Lower lobe of right lung (tissue), 2 donors: ENCODE measurements at places on chromosomes 16 and 17.

DNA sequence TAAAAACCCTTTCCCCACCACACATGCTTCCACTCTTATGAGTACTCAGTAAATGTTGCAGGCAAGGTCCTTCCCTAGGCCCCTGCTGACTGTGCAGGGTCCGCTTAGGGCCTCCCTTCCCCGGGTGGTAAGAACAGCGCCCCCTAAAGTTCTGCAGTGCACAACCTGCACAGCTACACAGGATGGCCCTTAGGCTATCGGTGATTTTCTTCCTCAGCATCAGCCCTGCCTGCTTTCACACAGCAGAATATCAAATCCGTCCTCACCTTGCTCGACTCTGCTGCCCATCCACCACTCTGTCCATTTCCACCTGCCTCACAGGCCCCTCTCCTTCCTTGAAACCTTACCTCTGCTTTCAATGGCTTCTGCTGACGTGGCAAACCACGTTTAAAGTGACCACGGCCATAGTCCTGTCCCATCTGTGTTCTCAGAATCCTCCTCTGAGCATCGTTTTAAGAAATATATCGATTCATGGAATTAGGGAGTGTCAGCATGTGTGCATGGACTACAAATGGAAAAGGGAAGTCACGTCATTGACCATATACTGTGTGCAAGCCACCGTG, 51.4 kb upstream of the TMEM132E start:
- DNase-seq: no peak

GRCh38 chr17:19305761-19306159, 56.8 kb downstream of the B9D1 start:
- DNase-seq: no peak

DNA sequence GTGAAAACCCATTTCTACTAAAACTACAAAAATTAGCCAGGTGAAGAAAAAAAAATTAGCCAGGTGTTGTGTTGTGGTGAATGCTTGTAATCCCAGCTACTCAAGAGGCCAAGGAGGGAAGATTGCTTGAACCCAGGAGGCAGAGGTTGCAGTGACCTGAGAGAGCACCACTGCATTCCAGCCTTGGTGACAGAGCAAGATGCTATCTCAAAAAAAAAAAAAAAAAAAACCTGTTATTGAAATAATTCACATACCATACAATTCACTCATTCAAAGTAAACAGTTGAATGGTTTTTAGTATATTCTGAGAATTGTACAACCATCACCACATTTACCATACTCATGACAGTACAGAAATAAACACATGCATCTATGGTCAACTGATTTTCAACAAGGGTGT, 31.0 kb downstream of the ZNRF1 start:
- DNase-seq: no peak

GRCh38 chr17:34434052-34434451, 71.0 kb upstream of the CCL1 start:
- DNase-seq: no peak

GRCh38 chr17:28131599-28131998, 89.1 kb downstream of the NLK start:
- DNase-seq: no peak

DNA sequence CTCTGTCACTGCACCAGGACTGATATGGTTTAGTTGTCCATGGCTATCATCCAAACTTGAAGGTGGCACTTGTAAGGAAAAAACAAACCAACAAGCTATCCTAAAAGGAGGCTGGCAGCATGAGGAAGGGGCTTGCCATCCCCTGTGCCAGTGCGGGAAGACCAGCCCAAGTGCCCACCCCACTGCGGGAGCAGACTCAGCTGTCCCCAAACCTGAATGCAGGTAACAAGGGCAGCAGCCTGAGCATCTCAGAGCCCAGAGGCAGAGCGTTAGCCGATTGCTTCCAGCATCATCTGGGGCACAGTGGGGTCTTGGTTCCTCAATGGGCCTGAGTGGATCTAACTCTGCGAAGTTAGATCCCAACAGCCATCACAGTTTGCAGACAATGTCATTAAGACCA, 29.2 kb upstream of the C16orf78 start:
- DNase-seq: no peak

DNA sequence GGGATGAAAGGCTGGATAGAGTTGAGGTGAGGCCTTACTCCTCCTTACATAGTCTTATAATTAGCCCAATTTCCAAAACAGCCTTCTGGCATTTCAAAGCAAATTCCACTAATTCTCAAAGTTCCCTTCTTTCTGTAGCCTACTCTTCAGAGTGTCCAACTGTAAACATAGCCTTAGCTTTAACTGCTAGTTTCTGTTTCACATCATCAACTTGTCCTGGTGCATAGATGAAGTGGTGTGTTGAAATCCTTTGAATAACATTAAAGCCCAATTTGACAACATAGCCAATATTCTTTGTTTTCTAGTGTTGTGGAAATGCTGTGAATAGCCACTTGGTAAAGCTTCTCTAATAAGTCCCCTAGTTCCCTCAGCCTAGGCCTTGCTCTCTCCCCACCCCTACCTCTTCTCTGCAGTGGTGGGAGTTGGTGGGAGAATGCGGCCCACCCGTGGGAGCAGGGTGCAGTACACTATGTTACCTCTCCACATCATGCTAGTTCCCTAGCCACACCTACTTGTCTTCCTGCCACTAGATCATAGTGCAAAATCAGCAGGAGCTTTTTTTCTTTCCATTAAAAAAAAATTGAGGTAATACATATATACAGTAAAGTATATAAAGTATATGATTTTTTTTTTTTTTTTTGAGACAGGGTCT, 127.0 kb upstream of the HAS3 start:
- no peak for DNase-seq

GRCh38 chr16:54630284-54630967, 300.2 kb upstream of the IRX5 start:
- no peak for DNase-seq

- DNase-seq: peak; percentile 77
These were observed 10.2 kb downstream of the TBKBP1 start for GRCh38 chr17:47704116-47704515.

GRCh38 chr17:80504686-80505413, 28.4 kb upstream of the NPTX1 start:
- no peak for DNase-seq

GRCh38 chr16:58699151-58699550, 14.6 kb upstream of the SLC38A7 start:
- no peak for DNase-seq

GRCh38 chr17:21535686-21536375, 156.5 kb upstream of the KCNJ18 start:
- DNase-seq: no peak

- DNase-seq: no peak
These were observed 284.3 kb upstream of the CDH11 start for GRCh38 chr16:65406116-65406515.

DNA sequence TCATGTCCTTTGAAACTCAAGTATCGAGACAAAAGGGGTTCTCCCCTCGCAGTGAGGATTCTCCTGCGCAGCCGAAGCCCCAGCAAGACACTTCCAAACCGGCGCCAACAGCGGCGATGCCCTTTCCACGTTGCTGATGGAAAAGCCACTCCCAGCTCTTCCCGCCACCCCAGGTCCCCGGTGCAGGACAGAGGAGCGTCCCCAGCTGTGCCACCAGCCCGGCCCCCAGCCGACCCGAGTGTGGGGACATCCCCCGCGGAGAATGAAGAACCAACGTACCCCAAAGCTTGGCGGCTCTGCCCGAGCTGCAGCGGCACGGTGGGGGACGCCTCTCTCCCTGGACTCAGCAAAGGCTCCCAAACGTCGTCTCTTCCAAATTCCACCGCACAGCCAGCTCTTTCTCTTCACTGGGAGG, 573 bp downstream of the CHST6 start:
- DNase-seq: no peak

DNA sequence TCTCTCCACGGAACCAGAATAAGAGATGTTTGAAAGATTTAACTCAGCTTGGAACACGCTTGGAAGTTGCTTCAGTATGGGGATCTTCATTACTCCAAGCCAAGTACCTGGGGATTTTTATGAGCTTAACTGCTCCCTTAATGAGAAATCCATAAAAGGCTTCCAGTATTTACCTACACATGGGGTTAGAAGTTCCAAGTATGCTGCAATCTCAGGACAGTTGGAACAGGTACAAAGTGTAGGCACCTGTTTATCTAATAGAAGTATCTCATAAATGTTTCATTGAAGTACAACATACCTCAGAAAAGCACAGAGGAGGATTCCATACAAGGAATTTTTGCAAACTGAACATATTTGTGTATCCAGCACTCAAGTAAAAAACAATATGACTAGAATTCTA, 161.6 kb upstream of the PIRT start:
- no peak for DNase-seq

GRCh38 chr16:23803591-23804123, 32.1 kb upstream of the PRKCB start:
- DNase-seq: peak; percentile 70

DNA sequence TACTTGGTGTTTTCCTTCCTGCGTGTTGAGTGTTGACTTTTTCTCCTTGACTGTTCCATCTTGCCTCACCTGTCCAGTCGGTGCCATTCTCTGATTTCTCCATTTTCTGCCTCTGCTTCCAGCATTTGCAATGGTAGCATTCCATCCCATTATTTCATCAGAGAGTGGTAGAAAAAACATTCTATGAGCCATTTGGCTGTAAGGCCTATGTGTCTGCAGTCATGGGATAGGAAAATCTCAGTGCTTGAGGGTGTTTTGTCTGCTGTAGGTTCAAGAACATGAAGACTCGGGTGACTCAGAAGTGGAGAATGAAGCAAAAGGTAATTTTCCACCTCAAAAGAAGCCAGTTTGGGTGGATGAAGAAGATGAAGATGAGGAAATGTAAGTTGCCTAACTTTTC, 2.7 kb downstream of the UTP18 start:
- no peak for DNase-seq

GRCh38 chr16:1300664-1301476, 8.6 kb upstream of the UBE2I start:
- peak; percentile 84 for DNase-seq

DNA sequence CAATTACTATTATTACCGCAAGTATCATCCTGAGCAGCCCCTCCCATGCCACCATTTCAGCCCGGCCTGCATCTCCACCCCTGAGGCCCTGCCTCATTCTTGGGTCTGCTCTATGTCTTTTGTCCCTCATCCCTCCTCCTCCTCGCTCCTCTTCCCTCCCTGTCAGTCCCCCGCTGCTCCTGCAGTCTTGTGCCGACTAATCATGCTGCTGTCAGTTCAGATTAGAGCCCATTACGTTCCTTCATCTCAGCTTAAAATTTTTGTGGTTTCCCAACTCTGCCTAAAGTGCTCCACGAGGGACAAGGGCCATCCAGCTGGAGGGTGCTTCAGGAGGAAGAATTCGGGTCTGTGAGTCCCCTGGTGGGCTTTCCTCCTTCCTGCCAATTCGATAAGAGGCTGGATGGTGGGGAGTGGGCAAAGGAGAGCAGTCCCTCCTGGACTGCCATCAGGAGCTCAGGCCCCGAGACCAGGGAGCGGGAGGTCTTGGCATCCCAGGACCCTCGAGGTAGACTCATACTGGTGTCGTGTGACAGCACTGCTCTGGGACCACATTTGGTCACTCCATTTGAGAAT, 32.9 kb upstream of the GOSR2 start:
- DNase-seq: no peak

DNA sequence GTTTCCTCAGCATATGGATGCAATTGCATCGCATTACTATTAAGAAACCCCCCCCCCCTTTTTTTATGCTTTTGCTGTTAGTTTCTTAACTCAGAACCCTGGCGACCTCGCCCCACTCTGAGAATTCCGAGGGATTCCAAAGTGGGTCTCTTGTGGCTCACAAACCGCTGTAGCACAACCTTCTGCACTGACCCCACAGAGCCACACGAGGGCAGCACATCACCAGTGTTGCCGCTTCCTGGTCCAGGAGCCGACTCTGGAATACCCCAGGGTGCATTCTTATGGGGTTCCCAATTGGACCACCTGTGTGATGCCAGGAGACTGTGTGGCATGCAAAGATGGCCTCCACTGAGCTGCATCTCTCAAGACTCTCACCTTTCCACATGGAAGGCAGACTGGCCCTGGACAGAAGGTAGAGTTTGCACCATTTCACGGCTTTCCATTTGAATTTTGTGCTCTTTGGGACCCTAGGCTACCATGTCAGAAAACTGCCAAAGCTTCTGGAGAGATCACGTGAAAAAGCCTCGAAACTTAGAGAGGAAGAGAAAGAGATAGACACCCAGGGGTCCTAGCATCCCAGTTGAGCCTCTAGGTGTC, 432.7 kb upstream of the ASIC2 start:
- peak; percentile 51 for DNase-seq

DNA sequence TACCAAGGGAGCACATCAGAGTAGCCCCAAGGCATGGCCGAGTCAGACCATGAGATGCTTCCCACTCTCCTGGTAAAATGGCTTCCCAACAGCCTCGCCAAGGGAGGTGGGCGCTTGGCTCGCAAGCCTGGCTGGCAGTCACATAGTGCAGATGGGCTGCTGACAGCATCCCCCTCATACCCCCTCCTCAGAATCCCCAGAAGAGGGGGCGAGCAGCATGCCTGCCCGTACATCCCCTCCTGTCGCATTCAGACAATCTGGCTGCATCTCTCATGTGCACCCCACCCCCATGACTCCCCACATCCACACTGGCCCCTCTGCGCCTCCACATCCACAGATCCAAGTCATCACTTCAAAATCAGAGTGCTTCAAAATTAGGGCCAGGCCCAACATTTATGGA, 54.0 kb upstream of the CES5A start:
- no peak for DNase-seq

DNA sequence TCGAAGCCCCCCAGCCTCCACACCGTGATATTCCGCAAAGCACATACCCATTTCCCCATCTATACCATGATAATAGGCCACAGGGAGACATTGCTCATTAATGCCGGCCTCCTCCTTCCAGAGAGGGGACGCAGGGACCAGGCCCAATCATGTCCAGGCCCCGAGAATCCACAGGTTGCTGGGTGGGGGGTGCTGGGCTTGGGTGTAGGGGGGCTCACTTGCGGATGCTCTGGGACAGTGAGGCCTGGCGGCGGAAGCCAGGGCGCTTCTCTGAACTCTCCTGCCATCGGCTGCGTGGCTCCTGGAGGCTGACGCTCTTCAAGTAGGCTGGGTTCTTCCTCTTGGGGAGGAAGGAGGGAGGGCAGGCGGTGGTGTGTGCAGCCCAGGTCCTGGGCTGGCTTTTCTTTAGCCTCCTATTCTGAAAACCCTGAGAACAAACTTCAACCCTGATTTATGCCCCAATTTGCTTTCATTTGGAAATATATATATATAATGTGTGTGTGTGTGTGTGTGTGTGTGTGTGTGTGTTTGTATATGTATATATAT, 12.2 kb downstream of the AANAT start:
- no peak for DNase-seq

- no peak for DNase-seq
These were observed 24.1 kb downstream of the PRKCA start for GRCh38 chr17:66326476-66327047.

DNA sequence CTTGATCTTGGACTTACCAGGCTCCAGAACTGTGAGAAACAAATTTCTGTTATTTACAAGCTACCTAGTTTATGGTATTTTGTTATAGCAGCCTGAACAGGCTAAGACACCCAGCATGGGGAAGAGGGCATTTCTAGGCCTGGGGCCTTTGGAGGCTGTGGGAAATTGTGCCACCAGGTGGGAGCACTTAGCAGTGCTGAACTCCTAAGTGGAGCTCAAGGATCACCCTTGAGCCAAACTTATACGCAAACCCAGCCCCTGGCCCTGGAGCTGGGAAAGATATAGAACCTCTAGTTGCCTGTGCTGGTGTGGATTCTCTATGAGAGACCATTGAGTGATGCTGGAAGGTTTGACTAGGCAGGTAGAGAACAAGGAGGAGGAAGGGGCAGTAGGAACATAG, 36.1 kb downstream of the MIS12 start:
- no peak for DNase-seq
